ENCODE measurements at places on chromosomes 3 and 15.

GRCh38 chr15:101255615-101256241, 3.9 kb upstream of the CHSY1 start:
- no peak for DNase-seq

GRCh38 chr3:4813909-4814304, 165.3 kb upstream of the BHLHE40 start:
- DNase-seq, result no peak

DNA sequence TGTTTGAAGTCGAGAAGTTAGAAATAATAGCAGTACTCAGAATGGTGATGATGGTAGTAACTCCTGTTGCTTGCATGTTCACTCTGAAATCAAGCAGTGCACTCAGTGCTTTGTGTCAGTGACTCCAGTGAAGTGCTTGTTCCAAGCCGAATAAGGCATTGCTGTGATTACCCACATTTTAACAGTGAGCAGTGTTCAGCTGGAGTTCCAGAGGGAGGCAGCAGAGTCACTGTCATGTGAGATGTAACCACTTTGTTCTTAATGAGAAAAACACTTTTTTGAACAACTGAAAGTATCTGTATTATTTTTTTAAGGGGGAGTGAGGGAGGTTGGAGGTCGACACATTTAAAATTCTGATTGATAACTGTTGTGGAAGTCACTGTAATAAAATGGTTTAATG, 3.7 kb downstream of the MDFIC2 start:
- DNase-seq, result no peak

- no peak for DNase-seq
Measured at GRCh38 chr3:22988566-22988965, 214.6 kb upstream of the UBE2E2 start.

- no peak for DNase-seq
Measured at GRCh38 chr15:67186688-67187087, 67.8 kb downstream of the AAGAB start.

GRCh38 chr15:72919936-72920465, 132.3 kb upstream of the NEO1 start:
- DNase-seq, result no peak

GRCh38 chr15:35061161-35061824, 23.8 kb downstream of the NANOGP8 start:
- no peak for DNase-seq

GRCh38 chr3:59481776-59482400, 432.1 kb upstream of the CFAP20DC start:
- DNase-seq, result no peak

- DNase-seq, result no peak
Measured at GRCh38 chr3:31882895-31883294, 98.2 kb downstream of the OSBPL10 start.

GRCh38 chr3:127405010-127405598, 117.3 kb upstream of the PRR20G start:
- DNase-seq, result no peak

GRCh38 chr3:172074586-172074985, 35.2 kb downstream of the FNDC3B start:
- no peak for DNase-seq

DNA sequence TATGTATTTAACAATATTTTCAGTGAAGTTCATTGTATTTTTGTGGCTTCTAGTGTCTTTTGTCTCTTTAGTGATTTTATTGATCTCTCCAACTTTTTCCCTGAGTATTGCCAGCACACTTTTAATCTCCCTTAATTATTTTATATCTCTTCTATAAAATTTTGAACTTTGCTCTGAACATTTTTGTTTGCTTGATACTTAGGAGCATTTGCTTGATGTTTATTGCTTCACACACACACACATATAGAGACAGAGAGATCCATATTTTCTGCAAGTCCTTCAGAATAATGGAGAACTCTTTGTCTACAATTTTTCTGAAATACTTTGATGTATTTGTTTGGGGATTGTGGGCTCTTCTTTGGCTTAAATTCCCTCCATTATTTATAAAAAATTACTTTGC, 213.8 kb downstream of the SLC9A9 start:
- DNase-seq, result no peak

DNA sequence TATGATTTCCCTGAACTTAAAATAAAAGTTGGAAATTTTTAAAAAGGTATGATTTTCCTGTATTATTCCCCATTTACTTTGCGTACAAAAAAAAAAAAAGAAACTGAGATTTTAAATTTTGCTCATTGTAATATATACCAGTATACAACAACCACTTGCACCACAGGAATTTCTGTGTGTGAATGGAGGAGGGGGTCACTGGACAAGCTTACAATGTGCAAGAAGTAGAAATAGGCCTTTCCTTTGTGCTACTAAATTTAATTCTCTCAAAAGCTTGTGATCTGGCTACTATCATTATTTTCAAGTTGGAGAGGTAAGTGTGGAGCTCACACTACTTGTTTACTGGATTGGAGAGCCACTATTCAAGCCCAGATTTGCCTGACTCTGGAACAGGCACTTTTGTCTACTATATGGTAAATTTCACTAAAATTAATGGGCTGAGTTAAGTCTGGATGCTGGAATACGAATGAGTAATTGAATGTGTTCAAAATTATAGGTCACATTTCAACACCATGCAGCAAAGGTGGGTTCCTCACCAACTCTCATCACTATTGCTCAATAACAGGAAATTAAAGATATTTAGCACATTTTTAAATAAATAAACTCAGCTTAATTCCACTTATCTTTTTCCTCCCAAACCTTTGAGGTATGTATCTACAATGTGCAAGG, 148.0 kb upstream of the MBNL1 start:
- DNase-seq, result no peak

- DNase-seq, result no peak
Measured at GRCh38 chr15:33654860-33655259, 313.4 kb upstream of the CHRM5 start.

- no peak for DNase-seq
Measured at GRCh38 chr3:150216866-150217600, 191.1 kb upstream of the TSC22D2 start.

- no peak for DNase-seq
Measured at GRCh38 chr15:47427463-47427862, 289.8 kb upstream of the SEMA6D start.

DNA sequence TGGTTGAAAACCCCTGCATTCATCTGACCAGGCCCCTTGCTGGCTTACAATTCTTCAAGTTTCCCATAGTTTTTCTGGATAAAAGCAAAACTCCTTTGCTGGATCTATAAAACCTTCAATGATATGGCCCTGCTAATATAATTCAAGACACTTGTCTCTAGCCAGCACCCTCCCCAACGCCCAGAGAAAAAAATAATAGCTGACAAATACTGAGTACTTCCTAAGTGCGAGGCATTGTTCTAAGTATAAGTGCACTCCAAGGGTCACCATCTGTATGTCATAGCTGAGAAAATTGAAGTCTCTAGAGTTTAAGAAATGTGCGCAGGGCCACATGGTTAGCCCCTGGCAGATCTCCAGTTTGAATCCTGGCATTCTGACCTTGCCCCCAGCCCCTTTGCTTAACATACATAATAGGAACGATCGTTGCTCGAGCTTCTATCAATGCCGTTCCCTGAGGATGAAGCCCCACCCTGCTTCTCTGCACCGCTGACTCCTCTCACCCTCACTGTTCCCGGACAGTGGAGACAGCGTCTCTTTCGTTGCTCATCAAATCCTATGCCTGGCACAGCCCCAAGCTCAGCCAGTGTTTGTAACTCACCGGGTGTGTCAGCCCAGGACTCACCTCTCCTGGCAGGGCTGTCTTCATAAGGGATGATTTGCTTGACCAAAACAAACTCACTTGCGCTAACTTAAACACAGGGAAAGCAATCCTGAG, 377.1 kb upstream of the PROK2 start:
- no peak for DNase-seq

GRCh38 chr15:74429781-74430400, 3.9 kb downstream of the SEMA7A start:
- DNase-seq, result no peak

GRCh38 chr3:122310361-122310760, 14.7 kb upstream of the CSTA start:
- DNase-seq, result no peak

DNA sequence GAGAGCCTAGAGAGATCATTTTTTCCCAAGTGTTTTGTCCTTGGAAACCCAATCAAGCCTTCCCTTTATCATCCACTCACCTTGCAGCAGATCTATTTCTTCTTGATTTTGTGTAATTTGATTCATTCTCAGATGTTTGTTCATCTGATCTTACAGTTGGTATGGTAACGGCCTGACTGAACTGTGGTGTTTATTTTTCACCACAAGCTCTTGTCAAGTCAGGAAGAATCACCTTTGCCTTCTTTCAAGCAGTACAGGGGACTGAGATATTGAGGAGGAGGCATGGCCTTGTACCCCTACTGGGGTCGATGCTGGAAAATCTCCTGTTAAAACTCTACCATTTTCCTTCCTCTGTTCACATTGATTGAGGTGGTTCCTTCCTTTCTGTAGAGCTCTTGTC, 361.4 kb upstream of the CFAP20DC start:
- DNase-seq, result no peak
